RKO (cell line): ENCODE measurements at places on chromosomes 6 and 20.

DNA sequence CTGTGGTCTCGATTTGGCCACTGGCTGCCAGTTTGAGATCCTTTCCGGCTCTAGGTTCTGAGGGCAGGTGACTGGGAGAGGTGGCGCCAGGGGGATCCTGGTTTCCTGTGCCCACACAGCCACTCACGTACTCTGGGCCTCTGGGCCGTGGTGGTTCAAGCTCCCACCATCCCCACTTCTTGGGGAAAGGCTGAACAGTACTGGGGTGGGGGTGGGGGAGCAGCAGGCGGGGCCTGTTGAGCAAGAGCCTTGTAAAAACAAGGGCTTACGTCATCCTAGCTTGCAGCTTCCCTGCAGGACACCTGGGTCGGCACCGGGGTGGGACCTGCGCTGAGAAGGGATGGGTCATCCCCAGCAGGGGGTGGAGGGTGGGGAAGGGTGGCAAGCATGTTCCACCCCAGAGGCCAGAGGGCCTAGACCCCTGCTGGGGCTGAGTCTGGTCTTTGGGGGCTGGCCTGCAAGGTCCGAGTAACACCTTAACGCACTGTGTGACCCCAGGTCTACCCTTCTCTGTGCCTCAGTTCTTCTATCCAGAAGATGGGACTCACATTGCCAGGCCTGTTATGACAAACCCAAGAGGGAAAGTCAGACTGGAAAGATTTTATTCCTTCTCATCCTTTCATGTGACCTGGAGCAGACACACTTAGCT is 3.1 kb upstream of the CEBPB start:
- DNase-seq: no peak

GRCh38 chr20:9660236-9660868 is 146.0 kb downstream of the LAMP5 start:
- DNase-seq: peak; percentile 45

- no peak for DNase-seq
Observed at GRCh38 chr6:71649915-71650314, 236.4 kb upstream of the RIMS1 start.

- no peak for DNase-seq
Observed at GRCh38 chr20:16240355-16240754, 332.9 kb downstream of the KIF16B start.

DNA sequence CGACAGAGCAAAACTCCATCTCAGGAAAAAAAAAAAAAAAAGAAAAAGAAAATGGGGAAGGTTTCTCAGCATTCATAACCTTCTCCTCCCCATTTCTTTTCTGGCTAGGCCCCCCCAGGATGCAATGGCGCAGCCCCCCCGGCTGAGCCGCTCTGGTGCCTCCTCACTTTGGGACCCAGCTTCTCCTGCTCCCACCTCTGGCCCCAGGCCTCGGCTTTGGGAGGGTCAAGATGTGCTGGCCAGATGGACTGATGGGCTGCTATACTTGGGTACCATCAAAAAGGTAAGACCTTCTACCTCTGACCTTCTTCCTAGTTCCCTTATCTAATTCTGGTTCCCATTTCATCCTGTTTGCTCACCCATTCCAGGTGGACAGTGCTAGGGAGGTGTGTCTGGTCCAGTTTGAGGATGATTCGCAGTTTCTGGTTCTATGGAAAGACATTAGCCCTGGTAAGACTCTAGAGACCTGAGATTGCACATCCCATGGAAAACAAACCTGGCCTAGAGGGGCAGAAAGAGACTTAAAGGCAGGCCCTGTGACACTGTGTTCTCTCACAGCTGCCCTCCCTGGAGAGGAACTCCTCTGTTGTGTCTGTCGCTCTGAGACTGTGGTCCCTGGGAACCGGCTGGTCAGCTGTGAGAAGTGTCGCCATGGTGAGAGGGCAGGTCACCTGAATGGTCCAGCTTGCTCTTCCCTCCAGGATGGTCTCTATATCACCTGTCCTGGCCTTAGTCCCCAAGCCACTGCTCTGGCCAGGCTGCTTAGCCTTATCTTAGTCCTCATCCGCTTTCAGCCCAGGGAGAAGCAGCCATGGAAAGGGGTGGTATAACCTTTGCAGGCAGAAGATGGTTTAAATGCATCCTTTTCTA is 1.6 kb downstream of the PHF1 start:
- DNase-seq: no peak

DNA sequence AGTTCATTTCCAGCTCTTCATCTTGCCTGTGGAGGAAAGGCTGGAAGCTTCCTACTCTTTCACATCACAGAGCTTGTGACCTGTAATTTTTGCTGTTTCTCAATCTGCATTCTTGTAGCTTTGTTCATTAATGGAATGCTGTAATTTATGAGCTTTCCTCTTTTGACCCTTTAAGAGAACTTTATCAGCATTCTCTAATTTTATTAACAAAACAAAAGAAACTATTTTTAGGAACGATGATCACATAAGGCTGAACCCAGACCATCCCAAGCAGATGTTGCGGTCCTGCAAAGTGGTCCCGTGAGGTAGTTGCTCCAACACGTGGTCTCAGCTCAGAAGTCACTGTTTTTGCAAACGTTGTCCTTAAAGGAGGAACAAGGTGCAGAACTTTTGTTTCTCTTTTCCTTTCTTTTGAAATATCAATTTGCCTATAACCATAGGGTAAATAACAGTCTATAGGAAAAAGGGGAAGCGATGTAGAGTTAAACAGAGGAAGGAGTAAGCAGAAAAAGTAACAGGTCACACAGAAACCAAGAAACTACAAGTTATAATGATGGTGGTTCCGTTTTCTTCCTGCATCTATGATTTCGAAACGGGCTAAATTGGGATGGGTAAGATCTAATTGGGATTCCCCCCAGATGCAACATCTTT is 121.3 kb upstream of the PHACTR1 start:
- DNase-seq: no peak

DNA sequence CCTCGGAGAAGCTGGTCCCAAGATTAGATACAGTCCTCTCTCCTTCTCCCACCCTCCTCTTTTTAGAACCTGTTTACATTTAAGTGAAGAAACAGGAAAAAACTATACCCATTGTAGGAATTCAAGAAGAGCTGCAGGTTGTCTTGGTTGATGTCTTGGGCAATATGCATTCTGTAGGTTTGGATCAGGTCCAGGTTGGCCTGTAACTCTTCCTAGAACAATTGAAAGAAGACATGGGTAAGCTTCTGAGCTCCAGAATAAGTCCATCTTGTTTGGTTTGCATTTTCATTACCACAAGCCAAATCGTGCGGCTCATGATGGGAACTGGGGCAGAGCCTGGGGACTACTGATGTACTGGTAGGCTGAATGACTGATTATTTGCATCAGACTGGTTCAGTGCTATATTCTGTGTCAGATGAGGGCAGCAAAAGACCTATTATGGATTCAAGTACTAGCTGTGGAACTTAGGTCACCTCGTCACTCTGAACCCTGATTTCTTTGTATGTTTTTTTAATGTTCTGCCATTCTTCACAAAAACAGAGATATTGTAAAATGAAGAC is 20.3 kb upstream of the SLA2 start:
- DNase-seq: peak; percentile 65

DNA sequence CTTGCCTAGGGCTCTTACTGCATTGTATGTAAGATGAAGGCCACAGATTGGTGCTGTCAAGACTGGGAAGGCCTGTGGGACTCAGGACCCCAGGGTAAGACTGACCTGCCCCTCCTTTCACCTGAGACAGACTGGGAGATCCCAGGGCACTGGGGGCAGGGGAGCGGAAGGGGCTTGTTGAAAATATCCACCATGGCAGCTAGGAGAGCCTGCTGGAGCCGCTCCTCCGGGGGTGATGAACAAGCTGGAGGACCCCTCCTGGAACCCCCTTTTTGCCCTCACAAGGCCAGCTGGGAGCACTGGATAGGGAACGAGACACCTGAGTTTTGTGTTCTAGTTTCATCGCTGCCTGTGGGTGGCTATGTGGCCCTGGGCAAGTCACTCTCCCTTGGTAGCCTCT is 9.2 kb upstream of the SDCBP2 start:
- DNase-seq: no peak

- DNase-seq: no peak
Observed at GRCh38 chr6:98824902-98825599, 9.3 kb upstream of the POU3F2 start.

DNA sequence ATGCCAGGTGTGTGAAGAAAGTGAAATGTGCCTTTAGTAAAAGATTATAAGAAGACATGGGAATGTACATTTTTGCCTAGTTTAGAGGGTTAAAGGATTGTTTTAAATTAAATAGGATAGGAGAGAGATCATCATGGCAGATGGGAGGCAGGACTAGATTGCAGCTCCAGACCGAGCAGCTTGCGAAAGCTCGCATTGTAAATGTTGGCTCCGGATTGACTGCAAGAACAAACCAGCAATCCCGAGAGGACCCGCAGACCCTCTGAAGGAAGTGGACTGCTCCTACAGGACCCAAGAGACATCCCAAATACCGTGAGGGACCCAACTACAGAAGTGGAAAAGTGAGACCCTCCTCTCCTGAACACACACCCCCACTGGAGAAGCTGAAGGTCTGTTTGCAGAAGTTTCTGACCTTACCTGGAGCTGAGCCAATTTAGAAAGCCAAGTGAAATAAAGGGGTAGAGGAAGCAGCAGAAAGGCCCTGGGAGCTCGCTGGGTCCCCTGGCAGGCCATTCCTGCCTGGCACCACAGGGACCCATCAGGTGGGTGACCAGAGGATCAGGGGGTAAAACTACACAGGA is 30.0 kb upstream of the TPD52L1 start:
- no peak for DNase-seq

GRCh38 chr6:33694401-33694931 is 17.0 kb downstream of the UQCC2 start:
- DNase-seq: peak; percentile 36

- DNase-seq: peak; percentile 64
Observed at GRCh38 chr20:7497985-7498384, 442.3 kb downstream of the HAO1 start.

- no peak for DNase-seq
Observed at GRCh38 chr20:43542161-43542560, 16.7 kb upstream of the SGK2 start.

DNA sequence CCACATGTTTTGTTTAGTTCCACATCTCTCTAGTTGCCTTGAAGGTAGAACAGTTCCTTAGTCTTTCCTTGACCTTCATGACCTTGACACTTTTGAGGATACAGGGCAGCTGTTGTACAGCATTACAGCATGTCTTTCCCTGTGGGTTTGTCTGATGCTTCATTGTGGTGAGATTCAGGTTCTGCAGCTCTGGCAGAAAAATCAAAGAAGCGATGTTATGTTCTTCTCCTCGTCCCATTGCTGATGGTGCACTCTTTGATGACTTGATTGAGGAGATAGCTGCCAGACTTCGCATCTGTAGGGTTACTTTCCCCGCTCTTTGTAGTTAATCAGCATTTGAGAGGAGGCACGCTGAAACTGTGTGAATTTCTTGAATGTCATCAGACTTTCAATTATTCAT is 12.0 kb downstream of the CEBPB start:
- DNase-seq: no peak

DNA sequence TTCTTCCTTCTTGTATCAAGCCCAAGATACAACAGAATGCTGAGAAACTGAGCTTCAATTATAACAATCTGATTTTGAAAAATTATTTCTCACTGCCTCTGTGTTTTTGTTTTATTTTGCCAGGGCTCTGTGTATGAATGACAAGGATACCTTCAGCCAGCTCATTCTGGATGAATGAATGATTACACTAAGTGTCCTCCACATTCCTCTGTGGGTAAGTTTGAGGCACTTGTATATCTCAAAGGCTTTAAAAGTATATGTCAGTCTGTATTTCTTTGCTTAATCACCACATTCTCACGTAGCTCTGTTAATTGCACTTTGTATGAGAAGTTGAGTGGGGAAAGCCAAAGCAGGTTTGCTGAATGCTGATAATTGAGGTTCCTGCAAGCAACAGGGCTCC is 95.1 kb downstream of the TIAM2 start:
- DNase-seq: no peak

DNA sequence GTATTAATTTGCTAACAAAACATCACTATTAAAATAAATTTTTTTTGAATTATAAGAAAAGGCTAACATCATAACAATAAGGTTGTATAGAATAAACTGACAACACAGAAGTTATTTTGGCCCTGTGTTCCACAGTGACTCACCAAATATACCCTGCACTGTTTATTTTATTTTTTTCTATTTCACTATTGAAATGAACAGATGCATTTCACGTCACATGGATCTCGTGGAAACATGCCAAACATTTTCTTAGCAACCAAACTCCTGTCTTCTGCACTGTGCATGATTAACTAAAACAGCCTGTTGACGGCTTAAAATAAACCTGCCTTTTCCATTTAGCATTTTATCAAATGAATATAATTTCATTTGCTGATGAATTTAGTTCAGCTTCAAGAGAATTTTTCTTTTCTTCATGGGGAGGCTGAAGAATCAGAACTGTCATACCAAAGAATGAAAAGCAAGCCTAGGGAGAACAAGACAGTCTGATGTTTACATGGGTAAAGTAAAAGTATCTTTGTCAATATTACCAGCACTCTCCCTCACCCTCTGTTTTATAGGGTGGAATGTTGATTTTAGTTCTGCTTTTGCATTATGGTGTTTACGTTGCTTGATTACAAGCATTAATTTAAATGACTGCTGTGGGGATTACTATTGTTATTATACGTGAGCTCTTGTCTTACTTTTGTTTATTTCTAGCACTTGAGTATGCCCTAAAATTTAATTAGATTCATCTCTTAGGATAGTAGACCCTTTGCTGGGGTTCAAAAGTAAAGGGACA is 115.3 kb downstream of the LCA5 start:
- DNase-seq: peak; percentile 33

GRCh38 chr20:41018153-41018552 is 10.5 kb upstream of the TOP1 start:
- no peak for DNase-seq

GRCh38 chr6:50591135-50591534 is 122.2 kb upstream of the TFAP2D start:
- DNase-seq: no peak

GRCh38 chr20:10094566-10095173 is 59.9 kb downstream of the ANKEF1 start:
- no peak for DNase-seq
